Hematopoietic multipotent progenitor cell treated with erythropoietin and hydrocortisone succinate and interleukin-3 and kit ligand, for 6 days (in vitro differentiated cells): ENCODE measurements at places on chromosomes 11 and 22.

DNA sequence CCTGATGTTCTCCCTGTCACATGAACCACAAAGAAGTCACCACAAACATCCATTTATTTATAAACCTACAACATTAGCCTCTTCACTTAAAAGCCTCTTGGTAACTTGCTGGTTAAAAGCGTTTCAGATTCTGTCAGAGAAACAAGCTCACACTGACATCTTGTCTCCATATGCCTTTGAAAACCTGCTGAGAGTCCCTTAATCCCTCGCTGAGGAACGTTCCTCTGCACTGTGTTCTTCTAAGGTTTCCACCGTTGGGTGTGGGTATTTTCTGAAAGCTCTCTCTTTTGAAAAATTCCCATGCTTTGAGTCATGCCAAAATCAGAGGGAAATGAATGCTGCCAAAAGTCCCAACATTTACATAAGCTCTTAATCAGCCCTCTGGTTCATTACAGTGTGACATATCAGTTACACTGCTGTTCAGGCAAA is 149.8 kb downstream of the CCDC34 start:
- no peak for DNase-seq

GRCh38 chr11:92460213-92460612 is 235.6 kb downstream of the FAT3 start:
- no peak for DNase-seq

DNA sequence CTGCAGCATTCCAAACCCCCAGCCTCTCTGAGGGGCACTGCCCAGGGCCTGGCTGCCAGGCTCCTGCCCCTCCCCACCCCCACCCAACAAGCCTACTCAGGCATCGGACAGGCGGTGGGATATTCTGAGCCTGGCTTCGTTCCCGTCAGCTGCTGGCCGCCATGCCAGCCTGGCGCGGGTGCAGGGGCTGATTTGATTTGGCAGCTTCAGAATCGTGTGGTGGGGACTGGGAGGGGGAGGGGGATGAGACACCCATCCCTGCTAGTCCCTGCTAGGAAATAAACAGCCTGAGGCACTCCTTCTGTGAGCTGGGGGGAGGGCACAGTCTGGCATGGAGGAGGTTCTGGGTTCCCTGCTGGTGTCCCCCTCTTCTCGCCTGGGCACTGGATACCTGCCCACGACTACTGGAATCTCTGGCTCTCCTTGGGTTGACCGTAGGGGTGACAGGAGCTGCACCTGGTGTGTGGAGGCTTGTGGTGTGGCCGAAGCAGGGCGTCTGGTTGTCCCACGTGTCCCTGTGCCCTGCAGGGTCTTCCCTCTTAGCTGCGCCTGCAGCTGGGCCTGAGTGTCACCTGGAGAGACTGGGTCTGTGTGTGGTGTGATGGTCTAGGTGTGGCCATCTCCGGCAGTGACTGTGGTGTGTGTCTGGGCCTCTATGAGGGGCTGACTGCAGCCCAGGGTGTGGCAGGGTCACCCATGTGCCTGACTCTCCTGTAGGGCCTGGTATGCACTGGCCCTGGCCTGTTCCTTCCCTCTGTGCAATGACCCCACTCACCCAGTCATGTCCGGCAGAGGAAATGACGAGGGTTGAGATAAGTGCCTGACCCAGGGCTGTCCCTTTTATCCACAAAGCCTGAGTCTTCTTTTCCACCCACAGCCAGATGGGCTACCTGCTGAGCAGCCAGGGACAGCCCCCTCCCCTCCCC is 42.2 kb downstream of the PDE2A start:
- DNase-seq: no peak

- DNase-seq: no peak
Observed at GRCh38 chr11:94771951-94772350, 3.8 kb downstream of the AMOTL1 start.

DNA sequence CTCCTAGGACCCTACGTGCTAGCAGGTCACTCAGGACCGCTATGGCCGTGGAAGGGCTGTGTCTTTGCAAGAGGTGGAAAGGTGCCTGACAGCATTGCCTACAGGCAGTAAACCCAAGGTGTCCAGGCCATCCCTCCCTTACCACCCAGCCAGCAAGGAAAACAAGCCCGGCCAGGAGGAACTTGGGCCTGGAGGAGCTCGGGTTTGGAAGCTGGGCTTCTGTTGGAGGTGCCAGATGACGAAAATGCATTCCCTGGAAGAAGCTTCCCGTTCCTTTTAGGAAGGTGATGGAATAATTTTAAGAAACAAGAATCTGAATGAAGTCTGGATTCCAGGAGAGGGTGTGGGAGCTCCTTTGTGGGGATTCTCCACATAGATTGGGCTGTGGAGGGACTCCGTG is 23.6 kb downstream of the FBLN1 start:
- no peak for DNase-seq

GRCh38 chr11:68289456-68289855 is 17.7 kb upstream of the C11orf24 start:
- no peak for DNase-seq

- DNase-seq: no peak
Observed at GRCh38 chr11:30172883-30173311, 57.9 kb upstream of the FSHB start.
